ENCODE measurements at places on chromosomes 12 and 14. TPM values are rescaled to one million over a fixed set of nuclear protein-coding genes. Genes with fewer than 3 reads are reported as not detected.

Gene VDR
- 151 TPM for total RNA-seq

Gene GLS2
- 6.6 TPM for total RNA-seq

Gene TMPRSS12
- not detected for total RNA-seq

Gene ARHGEF25
- total RNA-seq, result 10.1 TPM

Gene TOMM20L
- total RNA-seq, result not detected

Gene ANKRD13A
- 89.0 TPM for total RNA-seq

DNA sequence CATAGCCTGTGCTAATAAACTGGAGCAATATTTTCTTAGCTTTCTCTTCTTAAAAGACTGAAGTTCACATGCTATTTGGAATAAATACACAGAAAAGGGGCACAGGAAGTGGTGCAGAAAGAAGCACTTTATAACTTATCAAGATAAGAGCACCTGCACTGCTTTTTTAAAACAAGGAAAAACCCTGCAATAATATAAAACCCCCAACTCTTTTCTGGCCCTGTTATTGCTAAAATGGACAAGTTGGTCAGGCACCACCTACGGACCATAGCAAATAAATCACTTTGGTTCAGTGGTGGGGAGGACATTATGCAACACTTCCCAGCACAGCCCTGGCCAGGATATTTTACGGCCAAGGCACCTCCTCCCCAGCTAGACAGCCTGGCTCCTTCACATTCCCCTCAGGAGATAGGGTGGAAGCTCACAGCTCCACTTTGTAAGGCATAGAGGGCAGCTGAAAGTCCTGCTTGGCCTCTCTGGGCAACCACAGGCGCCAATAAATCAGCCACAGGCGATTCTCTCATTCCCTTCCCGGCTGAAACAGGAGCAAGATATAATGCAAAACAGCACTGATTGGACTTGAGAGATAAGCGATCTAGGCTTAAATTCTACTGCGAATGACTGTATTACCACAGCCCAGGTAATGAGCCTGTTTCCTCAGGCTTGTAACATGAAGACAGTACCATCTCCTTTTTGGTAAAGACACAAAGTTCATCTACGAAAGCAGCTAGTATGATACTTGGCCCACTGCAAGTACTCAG is 2.0 kb downstream of the ZBTB25 start:
- no peaks in the 10 kb centered on the region for H3K27me3 ChIP-seq
- H3K36me3 ChIP-seq, result no peaks in the 10 kb centered on the region
- peak overlapping the region; percentile 91 for H3K4me3 ChIP-seq
- H3K4me1 ChIP-seq, result peaks cover 15% of the 10 kb centered on the region
- DNase-seq, result no peak

GRCh38 chr14:55115460-55115859 is 13.6 kb upstream of the LGALS3 start:
- H3K27ac ChIP-seq, result peak overlapping the region; percentile 82
- H3K27me3 ChIP-seq, result no peaks in the 10 kb centered on the region
- no peak overlapping the region for H3K4me3 ChIP-seq
- no peaks in the 10 kb centered on the region for H3K36me3 ChIP-seq
- peaks cover 50% of the 10 kb centered on the region for H3K4me1 ChIP-seq
- no peak for DNase-seq

GRCh38 chr12:102948941-102949352 is 8.5 kb upstream of the ASCL1 start:
- no peaks in the 10 kb centered on the region for H3K4me1 ChIP-seq
- H3K27ac ChIP-seq, result no peak overlapping the region
- H3K36me3 ChIP-seq, result no peaks in the 10 kb centered on the region
- peak; percentile 67 for DNase-seq

DNA sequence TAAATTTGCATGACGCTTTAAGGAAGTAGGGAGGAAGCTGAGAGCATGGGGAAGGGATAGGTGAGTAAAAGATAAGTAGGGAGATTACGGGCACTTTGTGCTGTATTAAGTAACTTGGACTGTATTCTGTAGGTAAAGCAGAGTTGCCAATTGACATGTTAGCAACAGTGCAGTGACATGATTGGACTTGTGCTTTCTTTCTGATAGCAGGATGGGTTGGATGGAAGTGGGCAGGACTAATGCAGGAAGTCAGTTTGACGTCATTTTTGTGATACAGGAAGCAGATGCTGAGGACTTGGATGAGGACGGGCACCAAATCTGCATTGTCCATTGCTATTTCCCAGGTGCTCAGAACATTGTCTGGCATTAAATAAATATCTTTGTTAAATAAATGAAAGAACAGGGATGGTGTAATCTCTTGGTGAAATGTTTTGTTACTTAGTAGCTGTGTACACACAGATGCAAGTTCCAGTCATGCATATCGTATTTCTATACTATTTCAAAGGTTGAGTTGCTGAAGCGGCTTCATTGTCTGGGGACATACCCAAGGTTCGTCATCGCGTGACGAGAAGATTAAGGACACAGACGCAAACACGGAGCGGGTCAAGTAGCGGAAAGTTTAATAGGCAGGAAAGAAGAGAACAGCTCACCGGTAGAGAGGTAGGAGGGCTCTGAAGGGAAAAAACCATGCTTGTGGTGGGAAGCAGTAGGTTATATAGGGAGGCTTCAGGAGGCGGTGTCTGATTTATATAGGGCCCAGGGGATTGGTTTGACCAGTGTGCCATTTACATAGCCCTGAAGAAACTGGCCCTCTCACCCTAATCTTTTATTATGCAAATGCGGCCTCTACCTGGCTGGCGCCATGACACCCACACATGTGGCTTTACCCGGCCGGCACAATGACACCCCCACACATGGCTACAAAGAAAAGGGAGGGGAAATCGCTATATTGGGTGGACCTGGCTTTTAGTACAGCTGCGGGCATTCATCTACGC is 30.7 kb downstream of the GUCY2C start:
- H3K27me3 ChIP-seq, result no peaks in the 10 kb centered on the region
- no peak for DNase-seq
- H3K4me3 ChIP-seq, result no peak overlapping the region
- H3K27ac ChIP-seq, result no peak overlapping the region
- no peaks in the 10 kb centered on the region for H3K4me1 ChIP-seq

- H3K4me3 ChIP-seq, result no peak overlapping the region
- H3K27me3 ChIP-seq, result no peaks in the 10 kb centered on the region
- no peaks in the 10 kb centered on the region for H3K36me3 ChIP-seq
- peak overlapping the region; percentile 52 for H3K27ac ChIP-seq
- DNase-seq, result no peak
Measured at GRCh38 chr14:97993508-97994019, 1196.4 kb downstream of the VRK1 start.

- H3K4me1 ChIP-seq, result peaks cover 39% of the 10 kb centered on the region
- H3K36me3 ChIP-seq, result no peaks in the 10 kb centered on the region
- H3K27me3 ChIP-seq, result no peaks in the 10 kb centered on the region
- peak overlapping the region; percentile 67 for H3K4me3 ChIP-seq
- DNase-seq, result peak; percentile 61
Measured at GRCh38 chr14:100375266-100375962, 52.3 kb downstream of the SLC25A47 start.

DNA sequence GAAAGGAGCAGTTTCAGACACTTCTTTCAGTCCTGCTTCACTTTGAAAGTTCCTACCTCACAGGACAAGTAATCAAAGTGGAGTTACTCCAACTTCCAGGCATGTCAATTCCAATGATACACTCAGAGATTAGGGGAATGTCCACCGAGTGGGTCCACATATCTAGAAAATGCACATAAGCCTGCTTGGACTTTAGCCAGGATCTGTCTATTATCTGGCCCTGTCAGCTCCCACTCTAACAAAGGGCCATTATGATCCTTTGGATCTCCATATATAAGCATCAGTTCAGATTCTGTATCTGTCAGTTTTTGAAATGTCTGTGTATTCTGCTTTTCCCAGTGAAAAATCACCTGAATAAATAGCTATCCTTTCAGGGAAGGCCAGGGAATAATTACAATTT is 112.9 kb upstream of the ATXN7L3B start:
- no peaks in the 10 kb centered on the region for H3K4me1 ChIP-seq
- no peaks in the 10 kb centered on the region for H3K27me3 ChIP-seq
- no peak for DNase-seq
- no peaks in the 10 kb centered on the region for H3K36me3 ChIP-seq
- no peak overlapping the region for H3K4me3 ChIP-seq
- H3K27ac ChIP-seq, result no peak overlapping the region

DNA sequence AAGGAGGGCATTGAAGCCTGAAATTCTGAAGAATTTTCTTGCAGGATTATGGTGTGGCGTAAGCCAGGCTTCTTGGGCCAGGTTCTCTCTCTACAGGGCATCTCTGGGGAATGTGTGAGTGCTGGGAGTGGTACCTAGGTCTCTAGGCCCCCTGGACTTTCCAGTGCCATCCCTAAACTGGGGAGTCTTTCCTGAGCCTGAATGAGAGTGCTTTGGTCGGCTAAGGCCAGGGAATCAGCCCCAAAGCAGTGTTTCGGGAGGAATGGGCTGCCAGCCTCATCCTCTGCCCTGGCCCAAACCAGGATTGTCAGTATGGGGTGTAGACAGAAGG is 93.9 kb downstream of the CALM1 start:
- no peak overlapping the region for H3K27ac ChIP-seq
- no peak for DNase-seq
- H3K4me3 ChIP-seq, result no peak overlapping the region
- no peaks in the 10 kb centered on the region for H3K4me1 ChIP-seq
- no peaks in the 10 kb centered on the region for H3K27me3 ChIP-seq
- H3K36me3 ChIP-seq, result no peaks in the 10 kb centered on the region

GRCh38 chr12:128844031-128844635 is 9.1 kb upstream of the GLT1D1 start:
- H3K4me3 ChIP-seq, result no peak overlapping the region
- DNase-seq, result no peak
- H3K4me1 ChIP-seq, result no peaks in the 10 kb centered on the region

- no peaks in the 10 kb centered on the region for H3K36me3 ChIP-seq
- H3K27ac ChIP-seq, result no peak overlapping the region
- no peak overlapping the region for H3K4me3 ChIP-seq
Measured at GRCh38 chr12:3529281-3529680, 38.3 kb downstream of the PRMT8 start.

DNA sequence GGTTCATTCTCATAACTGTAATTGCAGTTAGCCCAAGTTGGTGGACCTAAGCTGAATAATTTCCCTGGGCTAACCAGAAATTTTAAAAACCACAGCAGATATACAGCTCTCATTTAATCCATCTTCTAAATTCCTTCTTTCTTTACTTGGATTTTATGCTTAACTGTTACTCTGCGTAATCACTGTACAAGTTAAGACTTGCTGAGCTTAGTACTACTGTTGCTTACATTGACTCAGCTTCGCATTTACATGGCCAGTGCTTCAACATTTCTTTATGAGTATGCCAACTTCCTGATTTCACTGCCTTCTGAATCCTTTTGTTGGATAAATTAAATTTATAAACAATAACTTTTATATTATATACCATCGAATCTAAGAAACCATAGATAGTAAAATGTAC is 147.4 kb downstream of the SLC38A4 start:
- no peaks in the 10 kb centered on the region for H3K4me1 ChIP-seq
- H3K27me3 ChIP-seq, result no peaks in the 10 kb centered on the region
- no peak for DNase-seq
- H3K27ac ChIP-seq, result no peak overlapping the region
- no peaks in the 10 kb centered on the region for H3K36me3 ChIP-seq
- no peak overlapping the region for H3K4me3 ChIP-seq

- no peaks in the 10 kb centered on the region for H3K27me3 ChIP-seq
- no peak overlapping the region for H3K27ac ChIP-seq
- no peaks in the 10 kb centered on the region for H3K36me3 ChIP-seq
- H3K4me3 ChIP-seq, result peak overlapping the region; percentile 17
- DNase-seq, result no peak
Measured at GRCh38 chr14:75979071-75979571, 2.7 kb downstream of the TGFB3 start.

All from Peyer's patch (tissue), 4 donors.